ENCODE measurements at places on chromosomes 1 and 21.

- no peak for DNase-seq
Measured at GRCh38 chr1:11168731-11169130, 20.4 kb upstream of the ANGPTL7 start.

- no peak for DNase-seq
Measured at GRCh38 chr1:25704267-25704691, 87.7 kb downstream of the MAN1C1 start.

GRCh38 chr1:198620951-198621824, 17.7 kb upstream of the PTPRC start:
- DNase-seq: no peak

- no peak for DNase-seq
Measured at GRCh38 chr1:233695901-233696300, 82.0 kb downstream of the KCNK1 start.

DNA sequence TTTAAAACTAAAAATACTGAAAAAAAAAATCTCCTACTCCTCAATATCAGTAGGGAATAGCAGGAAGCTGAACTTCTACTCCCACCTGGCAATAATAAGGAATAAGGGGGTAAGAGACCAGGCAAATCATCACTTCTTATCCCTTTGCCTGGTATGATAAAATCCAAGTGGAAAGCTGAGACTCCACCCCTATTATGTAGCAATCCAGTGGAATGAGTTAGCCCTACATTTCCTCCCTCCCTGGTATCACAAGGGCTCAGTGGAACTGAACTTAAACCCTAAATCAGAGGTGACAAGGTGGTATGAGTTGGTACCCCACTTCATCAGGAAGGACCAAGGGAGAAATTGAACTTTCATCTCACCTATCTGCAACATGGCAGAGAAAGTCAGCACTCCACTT, 25.7 kb downstream of the TRIM33 start:
- DNase-seq: no peak

DNA sequence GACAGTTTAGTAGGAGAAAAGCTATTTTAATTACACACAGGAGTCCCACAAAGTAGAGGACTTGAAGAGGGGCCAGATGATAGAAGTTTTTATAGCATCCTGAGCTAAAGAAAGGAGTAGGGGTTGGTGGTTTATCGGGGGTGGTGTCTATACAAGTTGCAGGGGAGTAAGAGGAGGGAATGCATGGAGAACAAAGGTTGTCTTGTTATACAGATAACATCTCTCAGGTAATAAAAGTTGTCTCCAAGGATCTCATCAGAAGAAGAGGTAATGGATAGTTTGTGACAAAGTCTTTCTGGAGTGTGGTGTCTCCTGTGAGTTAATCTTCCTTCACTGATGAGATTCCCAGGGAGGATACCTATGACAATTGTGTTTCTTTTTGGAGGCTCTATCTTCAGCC, 23.4 kb upstream of the NUF2 start:
- DNase-seq: no peak

GRCh38 chr1:9385801-9386573, 93.3 kb downstream of the SPSB1 start:
- no peak for DNase-seq

- DNase-seq: peak; percentile 20
Measured at GRCh38 chr1:158203693-158204457, 23.2 kb downstream of the CD1D start.

- DNase-seq: no peak
Measured at GRCh38 chr21:16366207-16366606, 636.4 kb downstream of the USP25 start.

DNA sequence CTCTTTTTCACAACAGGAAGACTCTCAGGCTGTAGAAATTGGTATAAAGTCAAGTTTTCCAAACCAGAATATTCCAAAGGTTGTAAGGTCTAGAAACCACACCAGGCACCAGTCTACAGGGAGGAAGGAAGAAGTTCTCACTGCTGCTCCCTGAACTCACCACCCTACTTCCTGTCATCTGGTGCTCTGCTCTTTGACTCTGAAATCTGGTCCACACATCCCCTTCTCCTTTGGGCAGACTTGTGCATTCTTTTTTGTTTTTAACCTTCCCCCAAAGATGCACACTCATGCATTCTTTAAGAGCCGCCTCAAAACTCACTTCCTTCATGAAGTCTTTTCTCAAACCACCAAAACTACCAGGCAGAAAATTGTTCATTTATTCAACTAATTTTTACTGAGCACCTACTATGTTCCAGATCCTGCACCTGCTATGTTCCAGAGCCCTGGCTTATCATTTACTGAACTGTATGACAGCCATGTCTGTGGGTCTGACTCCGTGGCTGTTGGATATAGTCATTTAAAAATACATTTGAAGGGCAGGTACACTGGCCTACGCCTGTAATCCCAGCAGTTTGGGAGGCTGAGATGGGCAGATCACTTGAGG, 30.1 kb upstream of the EPS15 start:
- no peak for DNase-seq

- no peak for DNase-seq
Measured at GRCh38 chr21:42396799-42397745, 1.2 kb upstream of the TMPRSS3 start.

DNA sequence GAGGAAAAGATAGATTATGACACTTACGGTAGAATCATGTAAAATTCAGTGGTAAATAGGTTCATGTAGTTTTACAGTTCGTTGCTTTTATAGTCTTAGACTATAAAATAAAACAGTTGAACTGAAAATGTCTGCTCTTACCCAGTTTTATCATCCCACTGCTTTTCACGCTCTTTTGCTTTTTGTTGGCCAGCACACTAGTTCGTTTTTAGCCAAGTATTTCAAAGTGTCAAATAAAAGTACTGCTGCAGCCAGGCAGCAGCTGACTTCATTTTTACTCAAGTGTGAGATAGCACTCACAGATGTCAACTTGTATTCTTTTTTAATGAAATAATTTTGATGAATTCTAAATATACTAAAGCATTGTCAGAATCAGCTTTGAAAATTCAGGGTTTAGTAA, 18.5 kb upstream of the BTG3 start:
- no peak for DNase-seq

- no peak for DNase-seq
Measured at GRCh38 chr1:84236256-84236655, 65.3 kb upstream of the SAMD13 start.

- DNase-seq: no peak
Measured at GRCh38 chr1:207644166-207644851, 624 bp upstream of the CR1L start.

DNA sequence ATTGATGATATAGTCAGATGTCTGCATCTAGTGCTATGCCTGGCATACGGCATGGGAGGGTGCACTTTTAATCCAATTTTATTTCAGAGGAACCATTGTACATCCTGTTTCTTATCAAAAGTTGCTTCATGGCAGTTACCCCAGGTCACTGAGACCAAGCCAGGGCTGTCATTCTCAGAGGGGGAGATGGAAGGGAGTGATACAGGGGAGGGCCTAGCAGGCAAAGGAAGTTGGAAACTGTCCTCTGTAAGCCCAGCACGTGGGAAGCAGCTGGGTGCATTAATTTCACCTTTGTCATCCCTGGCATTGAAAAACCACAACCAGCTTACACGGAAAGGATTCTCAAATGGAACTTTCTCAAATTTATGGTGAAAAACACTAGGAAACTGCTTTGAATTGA, 458.7 kb upstream of the ADAMTS5 start:
- peak; percentile 82 for DNase-seq

GRCh38 chr1:117312453-117313138, 54.7 kb upstream of the MAN1A2 start:
- peak; percentile 3 for DNase-seq

GRCh38 chr1:61058483-61059245, 23.7 kb upstream of the NFIA start:
- DNase-seq: no peak

DNA sequence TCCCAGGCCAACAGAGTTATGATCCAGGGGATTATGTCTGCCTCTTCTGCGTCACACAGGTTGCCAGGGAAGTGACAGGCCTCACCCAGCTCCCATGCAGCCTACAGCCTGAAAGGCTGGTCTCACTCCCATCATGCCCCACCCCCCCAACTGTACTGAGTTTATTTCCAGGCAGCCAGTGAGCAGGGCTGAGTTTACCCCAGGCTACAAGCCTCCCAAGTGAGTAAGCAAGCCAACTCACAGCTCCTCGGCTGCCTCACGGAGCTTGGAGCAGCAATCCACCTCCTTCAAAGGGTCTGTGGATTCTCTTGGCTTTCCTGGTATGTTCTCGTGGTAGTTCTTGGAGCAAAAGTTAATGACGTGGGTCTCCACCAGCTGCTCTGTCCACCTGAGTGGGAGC, 1147.6 kb upstream of the ADGRL4 start:
- no peak for DNase-seq

GRCh38 chr1:215672482-215672881, 105.4 kb downstream of the KCTD3 start:
- no peak for DNase-seq

DNA sequence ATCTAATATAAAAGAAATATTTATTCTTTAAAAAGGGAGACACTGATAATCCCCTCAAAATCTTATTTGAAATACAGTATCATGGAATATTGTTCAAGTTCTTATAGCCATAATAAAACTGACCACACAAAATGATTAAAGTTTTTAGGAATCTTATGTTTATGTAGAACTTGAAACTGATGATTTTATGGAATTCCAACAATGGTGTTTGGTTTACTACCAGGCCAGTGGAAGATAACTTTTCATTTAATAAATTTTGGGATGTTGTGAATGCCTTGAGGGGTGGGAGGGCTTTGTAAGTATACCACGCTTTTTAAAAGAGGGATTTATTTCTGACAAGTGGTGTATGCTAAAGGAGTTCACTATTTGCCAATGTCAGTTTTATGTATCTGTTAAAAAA, 87.7 kb downstream of the RAB3GAP2 start:
- DNase-seq: no peak

DNA sequence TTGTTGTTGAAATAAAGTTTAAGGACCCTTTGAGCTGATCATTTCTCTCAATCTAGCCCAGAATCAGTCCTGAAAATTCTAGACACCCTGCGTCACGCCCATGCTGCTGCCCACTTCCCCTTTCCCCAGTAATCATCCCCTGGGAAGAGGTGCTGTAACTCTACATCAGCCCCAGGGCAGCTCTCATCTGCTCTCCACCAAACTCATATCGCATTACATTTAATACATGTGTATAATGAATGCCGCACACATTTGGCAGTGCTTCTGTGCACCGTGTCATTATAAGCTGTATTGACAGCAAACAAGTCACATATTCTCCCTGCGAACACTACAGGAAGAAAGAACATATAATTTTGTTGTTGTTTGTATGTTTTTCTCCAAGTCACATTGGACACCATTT, 539.7 kb upstream of the DAB1 start:
- DNase-seq: no peak

DNA sequence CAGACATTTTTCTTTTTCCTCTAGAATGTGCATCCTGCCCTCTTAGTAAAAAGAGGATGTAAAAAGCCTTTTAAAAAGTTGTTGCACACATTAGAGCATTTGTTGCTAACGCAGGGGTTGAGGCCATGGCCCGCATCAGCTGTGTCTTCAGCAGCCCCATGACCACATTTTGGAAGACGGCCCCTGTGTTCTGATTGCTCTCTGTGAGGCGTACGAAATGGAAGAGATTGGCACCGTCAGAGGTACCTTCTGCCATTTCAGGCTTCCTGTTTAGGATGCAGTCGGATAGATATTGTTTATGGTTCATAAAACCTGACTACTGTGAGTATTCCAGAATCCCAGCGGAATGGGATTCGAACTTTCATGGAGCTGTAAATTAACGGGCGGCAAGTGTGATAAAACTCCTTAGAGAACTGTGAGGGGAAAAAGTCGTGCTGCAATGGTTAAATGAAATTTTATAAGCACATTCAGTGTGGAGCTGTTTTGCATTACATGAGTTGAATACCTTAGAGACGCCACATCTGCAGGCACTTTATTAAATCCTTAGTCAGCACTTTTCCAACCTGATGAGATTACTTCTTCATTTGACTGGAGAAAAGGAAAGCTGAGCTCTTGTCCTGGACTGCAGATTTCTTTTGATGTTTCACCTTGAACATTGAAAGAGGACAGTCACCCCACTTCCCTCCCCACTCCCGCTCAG, 273.9 kb downstream of the TM2D1 start:
- no peak for DNase-seq

GRCh38 chr1:67052741-67053534, 1.0 kb downstream of the SLC35D1 start:
- peak; percentile 15 for DNase-seq

DNA sequence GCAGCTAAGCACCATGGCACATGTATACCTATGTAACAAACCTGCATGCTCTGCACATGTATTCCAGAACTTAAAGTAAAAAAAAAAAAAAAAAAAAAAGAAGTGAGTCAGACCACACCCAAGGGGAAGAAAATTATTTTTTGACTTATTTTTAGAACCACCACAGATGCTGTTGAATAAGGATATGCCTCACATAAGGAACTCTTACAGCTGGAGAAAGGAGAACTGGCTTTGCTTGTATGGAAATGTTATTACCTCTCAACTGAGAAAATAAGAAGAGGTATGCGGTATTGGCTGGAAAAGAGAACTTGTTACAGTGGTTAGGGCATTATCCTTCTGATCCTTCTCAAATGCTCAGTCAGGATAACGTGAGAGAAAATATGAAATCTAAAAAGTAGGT, 27.5 kb upstream of the FCER1A start:
- no peak for DNase-seq

DNA sequence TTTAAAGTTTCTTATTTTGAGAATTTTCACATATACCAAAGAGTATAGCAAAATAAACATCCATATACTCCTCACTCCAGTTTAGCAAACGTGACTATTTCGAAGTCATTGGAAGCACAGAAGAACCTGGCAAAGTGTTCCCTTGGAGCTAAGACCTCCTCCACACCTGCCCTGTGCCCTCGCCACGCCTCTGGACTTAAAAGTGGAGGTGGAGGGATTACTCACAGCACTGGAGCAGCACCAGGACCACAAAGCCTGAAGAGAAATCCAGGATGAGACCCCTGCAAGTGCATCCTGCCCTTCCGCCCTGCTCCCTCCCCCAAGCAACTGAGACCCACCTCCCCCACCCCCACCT, 436 bp downstream of the CHI3L1 start:
- no peak for DNase-seq

GRCh38 chr21:44583089-44583799, 2.8 kb upstream of the KRTAP10-5 start:
- DNase-seq: no peak

DNA sequence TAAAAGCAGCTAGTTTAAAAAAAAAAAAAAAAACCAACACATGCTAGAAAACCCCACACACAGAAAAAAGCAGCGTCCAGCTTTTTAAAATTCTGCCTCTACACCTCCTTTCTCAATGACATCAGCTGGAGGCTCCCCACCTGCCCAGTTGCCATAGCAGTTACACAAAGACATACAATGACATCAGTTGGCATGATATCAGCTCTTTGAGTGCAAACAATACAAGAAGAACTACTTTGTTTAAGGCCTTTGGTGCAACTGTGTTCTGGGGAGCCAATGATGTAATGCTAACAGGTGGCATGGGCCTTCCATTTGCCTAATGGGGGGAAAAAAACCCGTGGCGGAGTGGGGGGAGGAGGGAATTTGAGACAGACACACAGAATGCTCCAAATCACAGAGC, 32.9 kb downstream of the DUSP10 start:
- no peak for DNase-seq

- no peak for DNase-seq
Measured at GRCh38 chr1:152050886-152051675, 14.3 kb upstream of the S100A11 start.

- no peak for DNase-seq
Measured at GRCh38 chr1:50417946-50418599, 5.2 kb downstream of the DMRTA2 start.

- DNase-seq: peak; percentile 74
Measured at GRCh38 chr1:154479764-154480421, 22.1 kb upstream of the TDRD10 start.

Data from GM04504 (cell line).